ENCODE measurements at places on chromosomes 2 and 18.

GRCh38 chr2:71976685-71977084 lies 171.0 kb downstream of the CYP26B1 start:
- no peak for DNase-seq

- DNase-seq: no peak
Observed at GRCh38 chr2:1837022-1837421, 92.7 kb upstream of the PXDN start.

DNA sequence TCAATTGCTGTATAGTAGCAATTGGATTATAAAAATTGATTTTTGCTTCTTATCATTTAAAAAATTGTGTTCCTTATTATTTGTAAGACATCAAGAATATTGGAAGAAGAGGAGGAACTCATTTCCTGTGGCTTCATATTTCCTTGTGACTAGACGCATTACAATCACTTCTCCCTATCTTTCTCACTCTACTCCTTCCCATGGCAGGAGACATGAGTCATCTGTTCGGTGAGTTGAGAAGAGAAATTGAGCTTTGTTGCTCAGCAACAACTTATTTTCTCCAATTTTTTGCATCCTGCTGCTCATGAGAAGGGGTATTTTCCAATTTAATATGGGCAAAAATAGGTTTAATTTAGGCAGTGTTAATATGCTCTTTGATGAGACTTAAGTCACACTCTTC lies 1783.9 kb downstream of the SUCLG1 start:
- DNase-seq: no peak

- no peak for DNase-seq
Observed at GRCh38 chr2:144523596-144524117, 3.7 kb upstream of the ZEB2 start.

GRCh38 chr2:18440777-18441176 lies 119.7 kb downstream of the RDH14 start:
- DNase-seq: no peak

DNA sequence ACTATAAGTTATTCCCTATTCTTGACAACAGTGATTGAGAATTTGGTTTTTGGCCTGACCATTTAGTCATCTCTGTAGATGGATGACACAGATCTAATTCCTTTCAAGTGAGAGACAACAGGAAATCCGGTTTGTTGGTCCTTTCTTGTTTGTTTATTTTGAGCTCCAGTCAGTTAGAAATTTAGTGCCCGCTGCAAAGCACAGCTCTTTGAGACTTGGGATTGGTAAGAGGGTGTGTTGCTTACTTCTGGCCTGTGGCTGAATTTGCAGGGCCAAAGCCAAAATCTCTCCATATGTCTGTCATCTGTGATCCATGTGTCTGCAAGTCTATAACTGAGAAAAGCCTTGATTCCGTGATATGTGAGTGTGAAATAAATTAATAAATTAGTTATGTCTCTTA lies 74.3 kb downstream of the BIN1 start:
- no peak for DNase-seq

GRCh38 chr2:12173943-12174340 lies 427.5 kb downstream of the LPIN1 start:
- DNase-seq: no peak

DNA sequence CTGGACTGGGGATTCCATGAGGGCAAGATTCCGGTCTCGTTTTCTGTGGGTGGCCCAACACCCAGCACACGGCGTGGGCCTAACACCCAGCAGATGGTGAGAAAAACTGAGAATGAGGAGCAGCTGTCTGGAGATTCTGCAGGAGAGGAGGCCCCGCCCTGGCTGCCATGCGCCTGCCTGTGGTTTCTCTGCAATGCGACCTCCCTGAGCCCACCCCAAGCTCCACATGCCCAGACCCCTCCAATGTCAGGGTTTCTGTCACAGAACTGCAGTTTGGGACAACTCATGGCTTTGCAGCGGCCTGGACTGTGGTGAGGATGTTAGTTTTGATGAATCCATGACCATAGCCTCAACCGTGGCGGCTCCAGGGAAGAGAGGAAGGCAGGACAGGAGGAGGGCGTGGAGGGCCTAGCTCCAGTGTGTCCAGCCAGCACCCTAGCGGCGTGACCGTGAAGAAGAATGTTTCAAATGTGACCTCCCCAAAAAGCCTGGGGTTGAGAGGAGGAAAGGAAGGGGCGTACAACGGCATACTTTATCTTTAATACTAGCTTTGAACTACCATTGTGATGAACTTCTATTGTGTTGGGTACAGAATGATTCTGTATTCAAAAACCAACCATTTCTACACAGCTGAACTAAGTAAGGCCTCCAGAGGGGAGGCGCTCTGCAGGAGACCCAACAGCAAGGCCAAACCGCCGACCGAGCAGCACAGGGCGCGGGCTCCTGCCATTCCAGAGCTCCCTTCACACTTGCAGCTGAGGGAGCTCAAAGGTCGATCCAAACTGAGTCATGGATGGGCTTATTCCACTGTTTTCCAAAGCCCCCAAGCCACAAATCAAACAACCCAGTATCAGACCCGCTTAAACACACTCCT lies 3.4 kb downstream of the PXDN start:
- no peak for DNase-seq

GRCh38 chr2:238141541-238142318 lies 3.3 kb downstream of the KLHL30 start:
- DNase-seq: no peak

GRCh38 chr2:48328942-48329723 lies 200.8 kb upstream of the STON1 start:
- DNase-seq: no peak
